Aorta (tissue), 5 donors: ENCODE measurements at places on chromosomes 3 and 15.
A peak's percentile ranks its signal among the peaks of the same experiment; 100 is the strongest.

GRCh38 chr15:41971089-41971894 lies 1.1 kb downstream of the EHD4 start:
- DNase-seq = peak; percentile 80

GRCh38 chr3:196976941-196977340 lies 8.3 kb upstream of the PIGZ start:
- no peak for DNase-seq

GRCh38 chr3:137011153-137011552 lies 53.4 kb downstream of the IL20RB start:
- DNase-seq = no peak

DNA sequence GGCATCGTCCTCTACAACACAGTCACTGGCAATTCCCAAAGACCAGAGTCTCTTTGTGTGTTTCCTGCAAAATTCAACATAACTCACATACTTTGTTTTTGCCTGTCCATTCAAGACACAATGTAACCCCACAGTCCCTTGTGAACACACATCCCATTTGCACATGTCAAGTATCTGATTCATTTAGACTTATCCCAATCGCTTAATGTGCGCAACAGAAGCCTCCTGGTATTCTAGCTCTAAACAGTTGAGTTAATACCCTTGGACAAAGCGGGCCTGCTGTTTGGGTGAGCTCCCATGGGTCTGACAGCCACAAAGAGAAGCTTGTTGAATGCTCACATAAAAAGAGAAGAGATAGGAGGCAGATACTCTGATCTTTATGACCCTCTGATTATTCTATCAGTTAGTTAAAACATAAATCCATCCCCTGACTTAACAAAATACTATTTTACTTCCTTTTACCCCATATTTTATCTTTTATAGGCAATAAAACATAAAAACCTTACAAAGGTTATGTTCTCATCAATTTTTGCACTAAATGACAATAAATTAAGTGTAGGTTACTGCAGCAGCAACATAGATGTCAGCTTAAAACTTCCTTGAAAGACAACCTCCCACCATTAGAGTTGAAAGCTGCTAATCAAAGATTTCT lies 79.4 kb downstream of the ANXA2 start:
- no peak for DNase-seq

DNA sequence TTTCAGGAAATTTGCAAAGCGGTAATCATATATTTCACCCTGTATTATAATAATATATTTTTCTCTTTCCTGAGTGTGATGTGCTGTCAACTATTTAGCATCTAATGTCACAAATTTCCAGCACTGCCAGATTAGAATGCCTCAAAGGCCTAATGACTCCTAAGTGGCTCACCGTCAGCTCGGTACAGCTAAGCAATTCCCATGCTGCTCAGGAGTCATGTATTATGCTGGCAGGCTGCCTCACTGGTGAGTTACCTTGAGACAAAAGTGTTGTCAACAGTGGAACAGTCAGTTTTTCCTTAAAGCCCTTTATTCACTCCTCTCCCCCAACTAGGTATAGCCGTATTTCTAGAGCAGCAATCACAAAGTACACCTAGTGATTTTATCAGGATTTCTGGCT lies 83.6 kb downstream of the NSUN3 start:
- DNase-seq = no peak

- DNase-seq = no peak
Measured at GRCh38 chr15:57171426-57171825, 204.9 kb upstream of the CGNL1 start.

GRCh38 chr3:87694678-87695077 lies 364.1 kb downstream of the CGGBP1 start:
- no peak for DNase-seq

GRCh38 chr3:161117646-161118045 lies 12.5 kb upstream of the B3GALNT1 start:
- DNase-seq = no peak

DNA sequence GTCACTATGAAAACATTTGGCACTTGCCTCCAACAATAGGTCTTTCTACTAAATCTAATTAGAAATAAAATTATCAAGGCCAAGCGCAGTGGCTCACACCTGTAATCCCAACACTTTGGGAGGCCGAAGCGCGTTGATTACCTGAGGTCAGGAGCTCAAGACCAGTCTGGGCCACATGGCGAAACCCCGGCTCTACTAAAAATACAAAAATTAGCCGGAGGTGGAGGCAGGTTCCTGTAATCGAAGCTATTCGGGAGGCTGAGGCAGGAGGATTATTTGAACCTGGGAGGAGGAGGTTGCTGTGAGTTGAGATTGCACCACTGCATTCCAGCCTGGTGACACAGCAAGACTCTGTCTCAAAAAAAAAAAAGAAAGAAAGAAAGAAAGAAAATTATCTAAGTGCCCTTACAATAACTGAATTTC lies 1.6 kb upstream of the PLD1 start:
- DNase-seq = no peak

GRCh38 chr3:119468041-119468440 lies 722 bp upstream of the POGLUT1 start:
- DNase-seq = no peak

GRCh38 chr15:99182791-99183190 lies 66.6 kb downstream of the TTC23 start:
- no peak for DNase-seq

DNA sequence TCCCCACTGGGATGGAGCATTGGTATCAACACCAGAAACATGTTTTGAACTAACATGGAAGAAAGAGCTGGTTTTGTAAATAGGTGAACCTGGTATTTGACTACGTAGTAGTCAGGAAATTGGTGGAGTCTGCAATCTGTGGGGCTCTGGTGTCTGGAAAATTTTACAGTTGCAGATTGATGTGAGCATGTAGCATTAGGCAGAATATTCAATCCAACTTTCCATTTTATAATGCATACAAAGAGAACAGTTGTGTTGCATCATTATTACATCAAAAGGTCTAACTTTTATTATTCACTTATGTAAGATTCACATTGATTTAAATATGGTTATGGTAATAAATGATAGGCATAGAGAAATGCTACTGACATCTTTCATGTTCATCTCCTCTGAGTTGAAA lies 340.0 kb downstream of the ZNF385D start:
- DNase-seq = no peak

DNA sequence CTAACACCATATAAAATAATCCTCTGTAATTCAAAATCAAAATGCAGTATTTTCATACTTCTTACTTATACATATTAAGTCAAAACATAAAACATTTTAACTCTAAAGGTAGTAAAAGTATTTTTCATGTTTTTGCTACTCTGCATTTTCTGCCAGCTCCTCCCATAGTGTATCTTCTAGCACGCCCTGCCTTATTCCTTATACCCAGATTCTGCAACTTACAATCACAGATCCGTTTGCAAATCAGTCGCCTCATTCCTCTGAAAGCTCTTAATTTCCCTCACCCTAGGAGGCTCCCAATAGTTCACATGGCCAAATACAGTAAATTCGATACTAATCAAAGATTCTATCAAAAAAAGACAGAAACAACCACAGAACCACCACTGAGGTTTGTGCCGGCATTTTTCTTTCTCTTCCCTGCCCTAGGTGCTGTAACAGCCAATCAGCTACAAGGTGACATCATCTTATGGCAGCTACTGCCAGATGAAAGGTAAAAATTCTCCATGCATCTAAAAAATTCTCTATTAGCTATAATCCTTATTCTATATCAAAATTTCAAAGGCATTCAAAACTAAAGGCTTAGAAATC lies 72.9 kb downstream of the CLASP2 start:
- DNase-seq = no peak

- no peak for DNase-seq
Measured at GRCh38 chr3:35498506-35499210, 140.7 kb upstream of the ARPP21 start.

DNA sequence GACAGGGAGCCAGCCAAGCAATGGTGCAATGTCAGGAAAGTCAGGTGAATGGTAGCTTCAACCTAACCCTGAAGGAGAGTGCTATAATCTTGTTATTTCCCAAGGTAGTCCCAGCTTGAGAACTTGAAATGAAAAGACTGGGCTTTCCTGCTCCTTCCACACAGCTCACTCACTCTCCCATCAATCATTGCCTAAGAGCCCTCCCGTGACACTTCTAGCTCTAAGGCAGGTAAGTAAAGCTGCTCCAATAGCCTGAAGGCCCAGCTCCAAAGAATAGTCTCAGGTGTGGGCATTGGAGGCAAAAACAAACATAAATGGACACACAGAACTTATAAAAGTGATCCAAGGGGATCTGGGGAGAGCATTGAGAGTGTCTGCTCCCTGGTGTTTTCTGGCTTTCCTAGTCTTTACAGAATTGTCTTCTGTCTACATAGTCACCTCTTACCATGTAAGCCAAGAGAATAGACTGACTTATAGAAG lies 63.1 kb upstream of the TBC1D5 start:
- no peak for DNase-seq

DNA sequence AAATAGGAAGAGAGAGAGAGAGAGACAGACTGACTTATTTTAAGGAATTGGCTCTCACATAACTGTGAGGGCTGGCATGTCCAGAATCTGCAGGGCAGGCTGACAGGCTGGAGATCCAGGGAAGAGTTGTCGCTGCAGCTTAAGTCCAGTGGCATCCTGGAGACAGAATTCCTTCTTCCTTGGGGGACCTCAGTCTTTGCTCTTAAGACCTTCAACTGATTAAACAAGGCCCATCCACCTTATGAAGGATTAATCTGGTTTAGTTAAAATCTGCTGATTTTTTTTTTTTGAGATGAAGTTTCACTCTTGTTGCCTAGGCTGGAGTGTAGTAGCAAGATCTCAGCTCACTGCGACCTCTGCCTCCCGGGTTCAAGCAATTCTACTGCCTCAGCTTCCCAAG lies 128.0 kb upstream of the ALDH1A3 start:
- DNase-seq = no peak

- DNase-seq = no peak
Measured at GRCh38 chr3:25916321-25916720, 126.4 kb downstream of the OXSM start.

- peak; percentile 90 for DNase-seq
Measured at GRCh38 chr3:50347187-50347813, 1.8 kb upstream of the ZMYND10 start.

GRCh38 chr15:69573815-69574475 lies 121.3 kb downstream of the RPLP1 start:
- DNase-seq = peak; percentile 51

DNA sequence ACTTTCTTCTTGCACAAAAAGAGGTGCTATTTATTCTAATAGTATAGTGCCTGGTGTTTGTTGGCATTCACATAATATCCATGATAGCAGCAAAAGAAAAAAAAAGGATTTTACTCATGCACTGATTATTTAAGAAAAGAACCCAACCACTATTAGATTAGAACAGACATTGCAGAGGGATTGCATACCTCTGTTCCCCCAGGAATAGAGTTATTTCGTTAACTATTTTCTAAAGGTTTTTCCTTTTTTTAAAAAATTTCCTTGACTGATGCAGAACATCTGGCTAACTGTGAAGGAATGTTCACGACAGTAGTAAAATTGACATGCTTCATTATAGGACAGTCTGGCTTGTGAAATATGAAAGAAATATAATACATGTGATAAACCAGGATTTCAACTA lies 136.6 kb upstream of the PTX3 start:
- no peak for DNase-seq

DNA sequence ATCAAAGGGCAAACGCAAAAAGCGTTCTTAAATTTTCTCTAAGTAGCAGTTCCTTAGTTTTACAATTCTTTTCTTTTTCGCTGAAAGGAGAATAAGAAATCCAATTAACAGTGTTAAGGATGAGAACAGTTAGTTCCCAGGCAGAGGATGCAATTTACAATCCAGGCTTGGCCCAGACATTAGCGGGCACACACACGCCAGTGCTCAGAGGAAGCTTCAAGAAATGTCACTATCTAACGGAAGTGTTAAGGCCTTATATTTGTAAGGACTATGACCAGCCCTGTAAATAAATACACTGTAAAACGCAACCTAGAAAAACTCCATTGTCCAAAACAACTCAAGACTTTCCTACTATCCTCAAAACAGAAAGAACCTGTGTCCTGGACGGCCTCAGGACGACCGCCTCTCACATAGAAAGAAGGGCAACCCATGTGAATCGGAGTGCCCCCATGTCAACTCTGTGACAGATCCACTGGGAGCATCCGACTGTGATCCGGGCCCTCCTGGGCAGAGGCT lies 1.3 kb downstream of the ACAP2 start:
- no peak for DNase-seq

DNA sequence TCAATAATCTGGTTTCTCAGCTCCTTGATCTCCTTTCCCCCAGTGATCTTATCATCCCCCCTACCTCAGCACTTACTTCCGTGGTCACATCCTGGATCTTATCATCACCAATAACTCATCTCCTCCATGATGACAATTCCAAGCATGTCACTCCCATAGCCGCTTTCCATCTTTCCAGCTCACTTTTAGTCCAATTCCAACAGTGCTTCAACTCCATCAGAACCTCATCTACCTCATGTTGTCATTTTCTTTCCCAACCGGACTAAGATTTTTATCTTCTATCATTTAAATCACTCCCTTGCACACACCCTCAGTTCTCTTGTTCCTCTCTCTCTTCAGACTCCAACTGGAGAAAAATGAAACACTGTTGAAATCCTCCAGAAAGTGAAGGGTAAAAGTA lies 75.9 kb upstream of the UBE2E2 start:
- no peak for DNase-seq

GRCh38 chr3:13475871-13476590 lies 4.1 kb upstream of the HDAC11 start:
- no peak for DNase-seq

- no peak for DNase-seq
Measured at GRCh38 chr3:191646242-191646641, 185.3 kb downstream of the PYDC2 start.

DNA sequence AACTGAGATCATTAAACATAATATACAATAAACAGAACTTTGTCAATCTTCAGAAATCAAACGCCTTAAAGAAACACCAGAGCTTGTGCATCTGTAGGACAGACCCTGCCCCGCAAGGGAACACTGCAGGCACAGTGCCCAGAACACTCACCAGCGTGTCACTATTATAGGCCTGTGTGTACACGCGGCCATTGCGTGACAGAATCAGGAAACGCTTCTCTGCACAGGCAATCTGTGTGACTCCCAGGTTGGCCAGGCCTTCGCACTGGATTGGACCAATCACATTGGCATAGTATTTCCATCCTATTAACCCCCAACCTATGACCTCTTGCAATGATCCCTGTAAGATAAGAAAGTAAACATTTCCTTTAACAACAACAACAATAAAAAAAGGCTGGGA lies 52.9 kb downstream of the HERC2 start:
- DNase-seq = no peak

- no peak for DNase-seq
Measured at GRCh38 chr3:190642016-190642415, 128.1 kb downstream of the IL1RAP start.

- DNase-seq = no peak
Measured at GRCh38 chr3:29186131-29186599, 94.7 kb upstream of the RBMS3 start.

GRCh38 chr3:142180761-142181362 lies 31.5 kb upstream of the TFDP2 start:
- no peak for DNase-seq

DNA sequence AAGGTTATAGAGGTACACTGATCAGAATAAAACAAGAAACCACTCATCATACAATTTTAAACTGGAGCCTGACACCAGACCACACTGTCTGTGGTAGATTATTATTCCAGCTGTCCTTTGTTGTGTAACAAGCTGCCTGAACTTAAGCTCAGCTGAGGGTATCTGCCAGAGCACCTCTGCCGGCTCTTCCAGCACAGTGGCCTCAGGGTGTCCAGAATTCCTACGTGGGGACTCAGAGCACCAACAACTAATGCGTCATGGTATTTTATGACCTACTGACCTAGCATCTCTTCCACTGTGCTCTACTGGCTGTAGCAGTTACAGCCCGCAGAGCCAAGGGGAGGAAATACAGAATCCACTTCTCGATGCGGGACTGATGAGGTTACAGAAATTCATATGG lies 15.6 kb upstream of the RAF1 start:
- DNase-seq = no peak
